Activated CD8-positive, alpha-beta memory T cell treated with anti-CD3 and anti-CD28 coated beads for 48 hours (primary cell): ENCODE measurements at places on chromosomes 1 and 21.

- no peak for DNase-seq
These were observed 9.7 kb downstream of the TLR5 start for GRCh38 chr1:223133306-223133823.

DNA sequence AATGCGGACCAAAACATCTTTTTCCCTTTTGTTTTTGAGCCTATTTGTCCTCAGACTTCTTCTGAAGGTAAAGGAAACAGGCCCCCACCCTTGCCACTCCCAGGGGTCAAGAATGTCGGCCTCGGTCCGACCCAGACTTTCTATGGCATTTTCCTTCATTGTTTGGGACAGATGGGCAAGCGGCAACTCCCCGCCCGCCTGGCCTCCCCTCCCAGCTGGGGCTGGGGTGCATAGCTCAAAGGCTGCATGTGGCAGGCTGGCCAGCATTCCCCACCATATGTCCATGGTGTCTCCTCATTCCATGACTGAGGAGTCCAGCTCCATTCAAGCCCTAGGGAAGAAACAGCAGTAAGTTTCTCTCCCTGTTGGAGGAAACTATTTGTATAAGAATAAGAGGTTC is 29.4 kb upstream of the TSPEAR start:
- DNase-seq, result no peak

DNA sequence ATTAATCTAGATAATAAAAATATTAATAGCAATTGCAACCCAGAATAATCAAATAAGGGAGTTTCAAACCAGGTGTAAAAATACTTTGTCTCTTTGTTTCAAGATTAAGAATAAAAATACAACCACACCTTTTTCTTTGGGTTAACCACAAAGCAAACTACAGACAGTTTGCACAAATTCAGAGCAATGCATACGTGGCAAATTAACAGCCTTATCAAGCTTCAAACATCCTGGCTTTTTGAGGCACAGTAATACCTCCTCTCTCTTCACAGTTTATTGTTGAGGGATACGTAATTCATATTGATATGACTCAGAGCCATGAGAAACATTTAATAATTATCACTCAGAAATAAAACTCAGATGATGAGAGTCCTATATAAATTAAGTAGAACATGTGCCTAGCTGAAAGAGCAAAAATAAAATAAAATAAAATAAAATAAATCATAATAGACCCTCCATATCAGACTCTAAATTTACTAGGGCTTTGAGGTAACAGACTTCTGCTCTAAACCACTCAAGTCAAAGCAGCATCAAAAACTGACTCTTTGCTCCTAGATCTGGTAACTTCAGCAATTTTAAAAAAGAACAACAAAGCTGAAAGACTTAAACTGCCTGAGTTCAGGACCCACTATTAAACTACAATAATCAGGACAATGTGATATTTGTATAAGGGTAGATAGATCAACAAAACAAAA is 11.4 kb downstream of the EDEM3 start:
- no peak for DNase-seq

DNA sequence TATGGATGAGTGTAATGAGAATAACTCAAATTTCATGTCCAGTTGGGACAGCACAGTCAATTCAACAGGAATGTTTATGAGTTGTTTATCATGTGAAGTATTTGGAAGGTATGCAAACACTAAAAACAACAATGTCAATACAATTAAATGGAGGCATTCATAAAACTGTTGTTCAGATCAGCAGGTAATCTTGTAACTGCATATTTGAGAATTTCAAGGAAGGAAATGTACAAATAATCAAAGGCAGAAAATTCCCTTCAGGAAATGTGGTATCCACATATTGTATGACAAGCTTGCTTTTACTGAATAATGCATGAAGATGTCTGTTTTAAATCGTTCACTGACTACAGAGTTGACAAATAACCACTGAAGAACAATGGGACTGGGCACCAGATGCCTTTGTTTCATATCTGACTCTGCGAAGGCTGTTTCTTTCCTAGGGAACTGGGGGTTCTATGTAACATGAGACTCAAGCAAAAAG is 198.3 kb downstream of the LTN1 start:
- no peak for DNase-seq

DNA sequence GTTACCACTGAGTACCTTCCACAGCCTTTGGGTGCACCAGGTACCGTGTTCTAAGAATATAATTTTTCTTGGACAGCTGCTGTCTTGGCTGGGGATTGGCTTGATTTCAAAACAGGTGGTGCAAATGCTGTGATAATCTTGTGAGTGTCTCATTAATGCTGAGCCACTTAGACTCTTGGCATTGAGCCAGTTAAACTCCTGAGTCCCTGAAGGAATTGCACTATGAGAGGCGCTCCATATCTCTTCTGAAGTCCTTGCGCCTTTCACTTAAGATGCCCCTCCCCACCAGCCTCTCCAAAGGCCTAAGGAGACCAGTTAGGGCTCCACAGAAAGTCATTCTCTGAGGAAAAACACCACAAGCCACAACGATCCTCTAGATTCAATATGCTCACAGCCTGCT is 51.0 kb downstream of the BACH1 start:
- DNase-seq, result no peak

GRCh38 chr1:235019471-235019870 is 109.2 kb downstream of the TOMM20 start:
- no peak for DNase-seq

GRCh38 chr1:147444381-147444780 is 96.9 kb upstream of the BCL9 start:
- DNase-seq, result no peak

DNA sequence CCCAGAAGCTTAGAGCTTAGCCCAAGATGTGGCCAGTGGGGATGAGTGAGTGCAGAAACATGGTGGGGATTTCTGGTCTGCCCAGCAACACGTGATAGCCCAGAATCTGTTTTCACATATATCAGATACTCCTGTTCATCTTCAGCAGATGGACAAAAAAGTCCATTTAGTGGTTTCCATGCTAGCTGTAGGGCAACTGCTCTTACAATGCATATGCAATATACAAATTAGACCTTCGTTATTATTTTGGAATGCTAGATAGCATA is 96.9 kb upstream of the SGIP1 start:
- DNase-seq, result no peak

GRCh38 chr1:111631502-111631901 is 11.9 kb downstream of the RAP1A start:
- no peak for DNase-seq

- no peak for DNase-seq
These were observed 21.5 kb upstream of the COL11A1 start for GRCh38 chr1:103129796-103130195.

- DNase-seq, result no peak
These were observed 89.0 kb downstream of the URB2 start for GRCh38 chr1:229714964-229715603.

DNA sequence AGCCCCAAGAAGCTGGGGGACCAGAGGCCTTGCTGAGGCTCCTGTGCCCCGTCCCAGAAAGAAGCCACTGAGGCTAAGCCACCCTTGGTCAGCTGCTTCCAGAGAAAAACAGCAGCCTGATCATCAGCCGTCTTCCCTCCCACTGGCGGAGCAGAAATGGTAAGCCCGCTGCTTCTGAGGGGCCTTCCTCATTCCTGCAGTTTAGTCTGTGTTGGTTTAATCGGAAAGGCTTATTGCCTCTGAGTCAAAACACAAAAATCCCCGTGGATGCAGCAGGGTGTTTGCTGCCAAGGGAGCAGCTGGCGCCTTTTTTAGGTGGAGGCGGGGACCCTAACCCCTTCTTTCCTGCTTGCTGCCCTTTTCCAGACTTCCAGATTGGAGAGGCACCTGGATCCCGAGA is 33.9 kb downstream of the SPSB1 start:
- no peak for DNase-seq

- no peak for DNase-seq
These were observed 112.1 kb upstream of the DPYD start for GRCh38 chr1:98032958-98033357.

- no peak for DNase-seq
These were observed 17.9 kb downstream of the MRAP start for GRCh38 chr21:32316361-32317215.

GRCh38 chr1:27576806-27577227 is 27.1 kb downstream of the AHDC1 start:
- no peak for DNase-seq

DNA sequence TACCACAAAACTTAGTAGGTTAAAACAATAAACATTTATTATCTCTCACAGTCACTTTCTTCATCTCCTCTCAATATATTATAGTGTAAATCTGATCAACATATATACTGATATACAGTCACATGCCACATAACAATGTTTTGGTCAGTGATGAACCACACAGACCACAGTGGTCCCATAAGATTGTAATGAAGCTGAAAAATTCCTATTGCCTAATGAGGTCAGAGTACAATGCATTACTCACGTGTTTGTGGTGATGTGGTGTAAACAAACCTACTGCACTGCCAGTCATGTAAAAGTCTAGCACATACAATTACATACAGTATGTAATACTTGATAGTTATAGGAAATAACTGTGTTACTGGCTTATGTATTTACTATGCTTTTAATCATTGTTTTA is 30.1 kb downstream of the OLFML3 start:
- no peak for DNase-seq

GRCh38 chr1:227739636-227740035 is 4.4 kb downstream of the SNAP47 start:
- DNase-seq, result no peak

GRCh38 chr1:234600418-234601281 is 9.3 kb downstream of the IRF2BP2 start:
- DNase-seq, result no peak

DNA sequence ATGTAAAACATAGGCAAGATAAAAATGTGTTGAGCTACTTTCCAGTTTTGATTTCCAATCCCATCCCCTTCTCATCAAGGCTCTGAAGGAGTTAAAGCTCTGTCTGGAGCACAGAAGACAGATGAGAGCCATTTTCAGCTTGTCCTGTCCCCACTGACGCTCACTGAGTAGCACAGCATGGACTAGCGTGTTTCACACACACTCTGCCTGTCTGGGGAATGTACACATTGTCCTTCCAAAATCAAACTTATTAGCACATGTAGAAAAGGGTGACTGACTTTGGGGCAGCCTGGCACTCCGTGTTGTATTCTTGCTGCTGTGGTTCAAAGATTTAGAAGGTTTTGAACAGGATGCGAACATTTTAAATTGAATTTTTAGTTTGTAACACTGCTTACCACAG is 139.2 kb downstream of the NEK7 start:
- no peak for DNase-seq

- no peak for DNase-seq
These were observed 178.1 kb downstream of the NTNG1 start for GRCh38 chr1:107318932-107319331.

- no peak for DNase-seq
These were observed 155.9 kb downstream of the COL11A1 start for GRCh38 chr1:102952400-102952799.
